NCI-H774 (cell line): ENCODE measurements at places on chromosomes 7 and 10.

DNA sequence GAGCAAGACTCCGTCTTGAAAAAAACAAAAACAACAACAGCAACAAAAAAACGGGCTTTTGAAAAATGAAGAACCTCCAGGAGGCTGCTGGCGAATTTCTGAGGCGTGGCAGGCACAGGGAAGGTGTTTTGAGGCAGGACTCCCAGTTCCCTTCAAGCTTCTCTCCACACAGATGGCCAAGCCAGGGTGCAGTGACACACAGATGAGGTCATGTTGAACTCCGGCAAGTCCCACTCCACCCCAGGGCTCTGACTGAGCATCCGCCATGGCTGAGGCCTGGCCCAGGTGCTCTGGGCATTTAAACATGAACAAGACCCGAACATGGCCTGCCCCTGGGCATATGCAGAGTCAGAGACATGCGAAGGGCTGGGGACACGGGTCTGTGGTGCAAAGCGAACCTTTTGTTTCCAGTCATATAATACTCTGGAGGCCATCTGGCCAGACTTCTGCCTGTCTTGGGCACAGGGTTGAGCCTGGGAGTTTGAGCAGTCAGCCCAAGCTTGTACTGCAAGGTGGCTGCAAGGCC, 514.6 kb upstream of the FOXK1 start:
- no peak for DNase-seq

DNA sequence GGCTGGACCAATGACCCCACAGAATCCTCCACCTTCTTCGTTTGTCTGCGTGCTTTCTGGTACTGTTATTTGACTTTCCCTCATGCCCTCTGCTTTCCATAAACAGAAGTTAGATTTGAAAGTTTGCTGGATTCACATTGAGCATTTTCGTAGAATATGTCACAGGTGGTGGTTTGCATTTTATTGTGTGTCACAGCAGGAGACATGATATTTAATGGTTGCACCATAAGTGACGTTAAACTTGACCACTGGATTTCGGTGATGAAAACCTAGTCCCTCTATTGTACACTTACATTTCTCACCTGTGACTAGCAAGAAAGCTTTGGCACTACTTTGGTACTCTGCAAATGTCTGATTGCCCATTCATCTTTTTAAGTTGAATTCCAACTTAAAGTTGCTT, 15.2 kb upstream of the MKX start:
- DNase-seq, result no peak

- DNase-seq, result no peak
Observed at GRCh38 chr7:91062713-91063112, 201.5 kb upstream of the FZD1 start.

DNA sequence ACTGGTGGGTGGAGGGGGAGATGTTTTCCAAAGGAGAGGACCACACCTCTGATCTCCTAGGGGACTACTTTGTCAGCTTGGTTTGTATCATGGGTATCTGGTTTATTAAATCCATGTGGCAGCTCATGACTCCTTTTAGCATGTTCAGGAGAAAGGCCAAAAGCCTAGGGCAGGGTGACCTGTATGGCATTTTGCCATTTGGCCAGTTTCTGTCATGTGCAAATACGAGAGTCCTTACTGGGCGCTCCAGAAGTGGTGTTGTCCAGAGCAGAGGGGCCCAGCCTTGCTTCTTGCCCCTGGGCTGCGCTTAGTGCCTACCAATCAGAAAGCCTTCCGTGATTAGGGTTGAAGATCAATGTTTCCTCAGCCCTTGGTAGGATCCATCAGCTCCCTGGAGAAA, 31.0 kb downstream of the ADRA2A start:
- DNase-seq, result no peak

DNA sequence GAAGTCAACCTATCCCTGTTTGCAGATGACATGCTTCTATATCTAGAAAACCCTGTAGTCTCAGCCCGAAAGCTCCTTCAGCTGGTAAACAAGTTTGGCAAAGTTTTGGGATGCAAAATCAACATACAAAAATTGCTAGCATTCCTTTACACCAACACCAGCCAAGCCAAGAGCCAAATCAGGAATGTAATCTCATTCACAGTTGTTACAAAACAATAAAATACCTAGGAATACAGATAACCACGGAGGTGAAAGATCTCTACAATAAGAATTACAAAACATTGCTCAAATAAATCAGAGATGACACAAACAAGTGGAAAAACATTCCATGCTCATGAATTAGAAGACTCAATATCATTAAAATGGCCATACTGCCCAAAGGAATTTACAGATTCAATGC, 50.4 kb upstream of the ZNF365 start:
- no peak for DNase-seq
